Hematopoietic multipotent progenitor cell treated with erythropoietin and hydrocortisone succinate and interleukin-3 and kit ligand, for 17 days (in vitro differentiated cells): ENCODE measurements at places on chromosomes 12 and 14.

- no peak for DNase-seq
Observed at GRCh38 chr14:92832137-92832700, 38.1 kb downstream of the GOLGA5 start.

DNA sequence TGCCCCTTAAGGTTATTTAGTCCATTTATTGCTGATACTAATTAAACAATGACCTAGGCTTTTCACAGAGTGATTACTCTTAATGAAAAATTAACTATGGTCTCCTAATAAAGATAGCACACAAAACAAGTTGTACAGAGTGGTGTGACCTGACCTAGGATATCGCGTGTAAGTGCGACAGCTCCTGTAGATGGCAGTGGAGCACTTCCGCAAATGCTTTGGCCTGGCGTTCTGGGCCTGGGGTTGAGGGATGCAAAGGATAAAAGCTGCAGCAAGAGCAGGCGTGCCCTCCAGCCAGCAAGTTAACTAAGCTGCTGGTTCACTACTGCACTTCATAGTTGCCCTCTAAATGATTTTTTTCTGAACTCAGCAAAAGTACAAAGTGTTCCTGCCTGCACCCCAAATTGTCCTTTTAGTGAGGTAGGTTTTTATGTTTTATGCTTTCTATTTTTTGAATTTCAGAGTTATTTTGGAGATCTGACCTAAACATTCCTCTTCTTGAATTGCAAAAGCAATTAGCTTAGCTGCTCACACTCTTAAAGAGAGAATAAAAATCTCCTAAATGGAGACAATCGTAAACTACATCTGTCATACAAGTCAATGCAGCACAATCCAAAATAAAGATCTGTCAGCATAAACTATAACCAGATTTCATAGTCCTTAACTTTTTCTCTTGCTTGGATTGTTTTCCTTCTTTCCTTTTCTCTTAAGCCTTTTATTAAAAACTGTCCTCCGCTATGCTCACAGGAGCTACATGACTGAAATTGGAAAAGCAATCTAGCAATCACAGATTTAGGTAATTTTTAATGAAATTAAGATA is 379.6 kb downstream of the LRIG3 start:
- no peak for DNase-seq

DNA sequence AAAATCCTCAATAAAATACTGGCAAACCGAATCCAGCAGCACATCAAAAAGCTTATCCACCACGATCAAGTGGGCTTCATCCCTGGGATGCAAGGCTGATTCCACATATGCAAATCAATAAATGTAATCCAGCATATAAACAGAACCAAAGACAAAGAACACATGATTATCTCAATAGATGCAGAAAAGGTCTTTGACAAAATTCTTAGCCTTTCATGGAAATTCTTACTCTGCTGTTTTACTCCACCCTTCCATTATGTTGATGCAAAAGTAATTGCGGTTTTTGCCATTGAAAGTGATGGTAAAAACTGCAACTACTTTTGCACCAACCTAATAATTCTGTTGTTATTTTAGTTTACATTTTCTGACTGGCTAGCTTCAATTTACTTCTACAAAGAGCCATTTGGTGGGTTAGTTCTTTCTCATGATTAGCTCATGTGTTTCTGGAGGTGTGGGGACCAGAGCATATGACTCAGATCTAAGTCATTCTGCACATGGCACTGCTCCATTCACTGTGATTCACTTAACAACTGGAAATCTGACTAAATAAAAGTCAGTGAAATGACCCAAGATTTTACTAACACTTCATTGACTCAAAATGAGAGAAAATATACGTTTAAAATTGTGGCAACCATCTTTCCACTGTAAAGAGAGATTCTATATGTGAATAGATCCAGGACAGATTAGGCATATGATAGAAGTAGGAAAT is 99.9 kb downstream of the TMTC3 start:
- no peak for DNase-seq

DNA sequence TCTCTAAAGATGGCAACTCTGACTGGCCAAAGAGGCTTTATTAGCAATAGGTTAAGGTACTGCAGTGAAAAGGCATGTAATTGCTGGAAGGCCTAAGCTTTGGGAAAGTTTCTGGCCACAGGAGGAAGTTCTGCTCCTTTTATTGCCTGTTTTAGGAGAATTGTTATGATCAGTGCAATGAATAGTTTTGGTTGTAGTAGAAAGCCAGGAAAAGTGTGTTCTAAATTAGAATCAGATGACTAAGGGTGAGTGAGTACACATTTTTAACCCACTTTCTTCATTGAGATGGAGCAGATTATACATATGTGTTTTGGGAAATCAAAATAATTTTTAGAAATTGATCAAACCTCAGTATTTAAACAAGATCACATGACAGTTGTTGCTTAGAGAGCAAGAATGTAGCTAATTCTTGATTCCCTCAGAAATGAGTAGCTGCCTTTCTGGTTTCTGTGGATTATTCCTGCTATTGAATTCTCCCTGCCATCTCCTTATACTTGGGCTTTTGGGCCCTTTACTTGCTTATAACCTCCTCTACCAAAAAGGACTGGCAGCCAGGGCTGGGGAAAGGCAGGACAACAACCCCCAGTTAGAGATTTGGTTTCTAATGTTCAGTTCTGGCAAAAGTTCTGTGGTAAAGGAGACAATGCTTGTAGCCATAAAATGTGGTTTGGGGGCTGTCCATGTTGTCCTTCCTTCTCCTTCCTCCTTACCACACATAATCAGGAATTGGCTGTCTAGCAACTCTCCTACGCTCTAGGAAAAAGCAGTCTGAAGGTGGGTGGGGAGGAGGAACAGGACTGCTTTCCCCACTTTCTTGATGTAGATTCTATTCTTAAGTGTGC is 217.1 kb downstream of the SLC38A4 start:
- no peak for DNase-seq

DNA sequence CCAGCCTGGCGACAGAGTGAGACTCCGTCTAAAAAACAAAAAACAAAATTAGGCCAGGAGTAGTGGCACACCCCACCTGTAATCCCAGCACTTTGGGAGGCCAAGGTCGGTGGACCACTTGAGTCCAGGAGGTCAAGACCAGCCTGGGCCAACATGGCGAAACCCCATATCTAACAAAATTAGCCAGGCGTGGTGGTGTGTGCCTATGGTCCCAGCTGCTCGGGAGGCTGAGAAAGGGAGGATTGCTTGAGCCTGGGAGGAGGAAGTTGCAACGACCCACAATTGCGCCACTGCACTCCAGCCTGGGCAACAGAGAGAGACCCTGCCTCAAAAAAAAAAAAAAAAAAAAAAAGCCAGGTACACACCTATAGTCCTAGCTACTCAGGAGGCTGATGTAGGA is 37.0 kb downstream of the KDM2B start:
- no peak for DNase-seq

DNA sequence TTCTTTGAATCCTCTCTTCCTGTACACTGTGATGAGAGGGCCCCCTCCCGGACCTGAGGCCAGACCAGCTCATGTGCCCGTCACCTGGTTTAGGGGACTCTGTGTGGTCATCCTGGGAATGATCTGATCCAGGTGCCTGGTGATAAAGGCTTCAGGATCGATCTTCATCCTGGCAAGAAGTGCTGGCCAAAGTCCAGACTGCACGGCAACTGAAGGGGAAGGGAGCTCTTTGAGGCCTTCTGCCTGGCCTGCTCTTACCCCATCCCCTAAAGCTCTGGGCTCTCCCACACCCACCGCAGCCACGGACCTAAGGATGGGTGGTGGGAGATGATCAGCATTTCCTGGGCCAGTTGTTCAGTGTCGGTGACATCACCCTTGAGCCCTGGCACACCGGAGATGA is 31.8 kb downstream of the GCN1 start:
- DNase-seq: no peak

DNA sequence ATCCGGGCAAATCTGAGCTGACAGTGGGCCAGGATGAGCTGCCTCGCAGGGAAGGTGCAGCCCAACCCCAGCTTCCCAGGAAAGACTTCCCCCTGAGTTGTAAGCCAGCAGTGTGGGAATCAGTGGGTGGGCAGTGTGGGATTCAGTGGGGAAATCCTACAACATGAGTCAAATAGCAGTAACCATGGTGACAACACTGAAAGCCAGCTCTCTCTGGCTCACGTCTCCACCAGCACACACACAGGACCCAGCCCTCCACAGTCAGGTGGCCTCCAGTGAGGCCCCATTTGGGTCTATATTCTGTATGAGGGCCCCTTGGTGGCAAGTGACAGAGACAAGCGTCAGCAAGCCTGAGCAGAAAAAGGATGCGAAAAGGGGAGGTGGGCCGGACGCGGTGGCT is 6.0 kb upstream of the LGALS3 start:
- no peak for DNase-seq

DNA sequence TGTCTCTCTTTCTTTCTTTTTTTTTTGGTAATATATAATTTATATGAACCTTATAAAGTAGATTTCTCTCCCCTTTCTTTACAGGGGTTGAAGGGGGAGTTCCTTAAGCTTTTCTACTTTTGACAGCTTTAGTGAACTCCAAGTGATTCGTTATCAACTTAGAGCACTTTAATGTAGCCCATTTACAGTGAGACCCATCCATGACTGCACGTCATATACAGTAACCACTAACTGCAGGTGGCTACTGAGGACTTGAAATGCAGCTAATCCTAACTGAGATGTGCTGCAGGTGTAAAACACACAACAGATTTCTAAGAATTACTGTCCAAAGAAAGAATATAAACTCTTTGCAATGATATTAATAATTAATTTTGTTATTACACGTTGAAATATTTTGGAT is 582 bp downstream of the LRRIQ1 start:
- DNase-seq: no peak

GRCh38 chr14:105161309-105161708 is 7.3 kb downstream of the JAG2 start:
- no peak for DNase-seq

GRCh38 chr14:47917344-47917954 is 242.0 kb upstream of the MDGA2 start:
- DNase-seq: no peak

DNA sequence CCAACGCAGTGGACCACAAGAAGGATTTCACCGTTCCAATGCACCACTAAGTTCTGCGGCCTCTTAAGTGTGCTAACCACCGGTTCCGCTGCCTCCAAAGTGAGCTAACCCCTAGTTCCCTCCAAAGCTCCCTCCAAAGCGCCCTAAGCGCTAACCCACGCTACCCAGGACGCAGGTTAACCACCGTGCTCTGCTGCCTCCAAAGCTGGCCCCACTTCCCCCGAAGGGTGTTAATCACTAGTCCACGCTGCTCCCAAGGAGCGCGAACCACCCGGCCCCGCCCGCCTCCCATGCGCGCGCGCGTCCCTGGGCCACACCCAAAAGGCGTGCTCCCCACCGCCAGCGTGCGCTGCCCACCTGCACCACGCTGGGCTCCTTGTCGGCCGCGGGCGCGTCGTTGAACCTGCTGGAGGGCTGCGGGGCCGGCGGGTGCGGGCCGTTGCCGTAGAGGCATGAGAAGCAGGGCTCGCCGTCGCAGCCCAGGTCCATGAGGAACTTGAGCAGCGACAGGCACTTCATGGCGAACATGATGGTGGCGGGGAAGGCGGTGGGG is 11.7 kb downstream of the FAM181A start:
- no peak for DNase-seq

DNA sequence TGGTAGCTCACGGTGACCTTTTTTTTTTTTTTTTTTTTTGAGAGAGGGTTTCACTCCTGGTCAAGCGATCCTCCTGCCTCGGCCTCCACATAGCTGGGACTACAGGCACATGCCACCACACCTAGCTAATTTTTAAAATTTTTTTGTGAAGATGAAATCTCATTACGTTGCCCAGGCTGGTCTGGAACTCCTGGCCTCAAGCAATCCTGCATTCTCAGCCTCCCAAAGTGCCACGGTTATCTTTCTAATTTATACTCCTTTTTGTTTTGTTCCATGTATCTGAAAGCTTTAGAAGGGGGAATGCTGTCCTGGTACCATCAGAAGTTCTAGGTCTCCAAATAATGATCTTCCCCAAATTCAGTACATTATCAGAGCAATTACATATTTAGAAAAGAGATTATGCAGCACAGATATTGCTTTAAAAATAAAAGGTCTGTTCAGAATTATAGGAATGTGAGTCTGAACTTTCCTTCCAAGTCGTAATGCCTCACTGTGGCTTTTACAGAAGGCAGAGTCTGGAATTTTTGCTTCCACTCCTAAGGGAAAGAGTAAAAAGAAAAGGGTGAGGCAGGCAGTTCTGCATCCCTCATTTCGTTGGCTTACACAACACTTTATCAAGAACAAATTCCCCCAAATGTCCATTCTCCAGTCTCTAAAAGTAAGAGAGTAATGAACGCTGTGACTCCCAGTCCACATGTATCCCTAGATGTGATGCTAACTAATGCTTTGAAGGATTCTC is 73.0 kb downstream of the GCH1 start:
- DNase-seq: no peak

- no peak for DNase-seq
Observed at GRCh38 chr14:78595797-78596196, 425.6 kb downstream of the NRXN3 start.

- DNase-seq: no peak
Observed at GRCh38 chr12:117100851-117101673, 1.8 kb upstream of the TESC start.

DNA sequence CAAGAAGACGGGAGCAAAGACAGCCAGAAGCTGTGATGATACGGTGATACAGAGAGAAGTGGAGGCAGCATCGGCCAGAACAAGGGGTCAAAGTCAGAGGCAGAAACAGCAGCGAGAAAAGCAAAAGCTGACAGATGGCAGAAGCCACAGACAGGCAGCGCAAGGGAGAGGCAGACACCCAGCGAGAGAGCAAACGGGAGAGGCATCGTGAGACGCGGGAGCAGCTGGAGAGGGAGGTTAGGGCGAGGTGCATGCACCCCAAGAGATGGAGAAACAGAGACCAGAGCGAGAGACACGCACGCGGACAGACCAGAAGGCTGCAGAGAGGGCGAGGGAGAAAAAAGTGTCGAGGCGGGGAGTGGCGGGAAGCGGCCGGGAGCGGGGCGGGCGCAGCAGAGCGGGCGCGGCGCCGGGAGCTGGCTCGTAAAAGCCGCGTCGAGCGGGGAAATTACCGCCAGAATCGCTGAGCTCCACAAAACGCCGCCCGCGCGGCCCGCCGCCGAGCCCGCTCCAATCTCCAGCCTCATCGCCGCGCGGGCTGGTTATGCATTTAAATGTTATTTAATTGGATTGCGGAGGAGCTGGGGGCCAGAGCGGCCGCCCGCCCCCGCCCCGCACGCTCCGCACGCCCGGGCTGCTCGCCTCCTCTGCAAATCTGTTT is 15.6 kb downstream of the SMUG1 start:
- no peak for DNase-seq

DNA sequence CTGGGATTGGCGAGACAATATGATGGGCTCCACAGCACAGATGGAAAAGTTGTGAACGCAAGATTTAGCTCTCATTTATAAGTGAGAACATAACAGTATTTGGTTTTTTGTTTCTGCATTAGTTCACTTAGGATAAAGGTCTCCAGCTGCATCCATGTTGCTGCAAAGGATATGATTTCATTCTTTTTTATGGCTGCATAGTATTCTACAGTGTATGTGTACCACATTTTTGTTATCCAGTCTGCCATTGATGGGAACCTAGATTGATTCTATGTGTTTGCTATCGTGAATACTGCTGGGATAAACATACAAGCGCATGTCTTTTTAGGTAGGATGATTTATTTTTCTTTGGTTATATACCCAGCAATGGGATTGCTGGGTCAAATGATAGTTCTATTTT is 23.6 kb downstream of the TBK1 start:
- DNase-seq: no peak
